Activated naive CD4-positive, alpha-beta T cell (primary cell): ENCODE measurements at places on chromosomes 3 and 15.

GRCh38 chr3:53211706-53212702 lies 43.8 kb downstream of the TKT start:
- DNase-seq: no peak

GRCh38 chr3:188298585-188298984 lies 144.6 kb downstream of the LPP start:
- DNase-seq: no peak

DNA sequence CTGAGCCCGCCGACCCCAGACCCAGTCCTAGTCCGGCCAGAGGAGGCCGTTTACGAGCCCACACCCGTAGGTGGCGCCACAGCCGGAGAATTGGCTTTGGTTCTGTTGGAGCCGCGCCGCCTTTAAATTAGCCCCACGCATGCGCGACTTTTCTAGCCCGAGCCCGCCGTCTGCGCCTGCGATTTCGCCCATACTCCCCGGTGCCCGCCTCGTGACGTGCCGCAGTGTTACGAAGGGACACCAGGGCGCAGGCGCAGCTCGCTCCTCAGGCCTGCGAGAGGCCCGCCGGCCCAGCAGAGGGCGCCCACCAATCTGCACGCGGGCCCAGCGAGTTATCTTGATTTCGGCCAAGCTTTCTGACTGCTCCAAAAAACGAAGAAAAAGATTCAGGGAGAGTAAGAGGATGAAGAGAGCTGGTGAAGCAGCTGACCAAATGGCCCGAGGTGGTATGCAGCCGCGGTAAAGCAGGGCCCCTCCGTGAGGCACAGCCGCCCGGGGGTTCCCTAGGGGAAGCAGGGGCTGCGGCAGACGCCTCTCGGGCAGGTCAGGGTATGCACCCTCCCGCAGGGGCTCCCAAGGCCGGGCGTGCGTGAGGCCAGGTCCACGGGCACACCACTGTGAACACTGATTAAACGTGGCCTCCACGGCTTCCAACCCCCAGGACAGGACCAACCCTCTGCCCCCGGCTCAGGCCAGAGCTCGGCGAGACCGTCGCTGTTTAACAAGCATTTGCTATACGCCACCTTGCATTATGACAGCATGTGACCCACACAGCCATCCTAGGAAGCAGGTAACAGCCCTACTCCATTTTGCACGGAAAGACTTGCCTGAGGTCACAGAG lies 32.8 kb downstream of the RPN1 start:
- DNase-seq: peak; percentile 96

DNA sequence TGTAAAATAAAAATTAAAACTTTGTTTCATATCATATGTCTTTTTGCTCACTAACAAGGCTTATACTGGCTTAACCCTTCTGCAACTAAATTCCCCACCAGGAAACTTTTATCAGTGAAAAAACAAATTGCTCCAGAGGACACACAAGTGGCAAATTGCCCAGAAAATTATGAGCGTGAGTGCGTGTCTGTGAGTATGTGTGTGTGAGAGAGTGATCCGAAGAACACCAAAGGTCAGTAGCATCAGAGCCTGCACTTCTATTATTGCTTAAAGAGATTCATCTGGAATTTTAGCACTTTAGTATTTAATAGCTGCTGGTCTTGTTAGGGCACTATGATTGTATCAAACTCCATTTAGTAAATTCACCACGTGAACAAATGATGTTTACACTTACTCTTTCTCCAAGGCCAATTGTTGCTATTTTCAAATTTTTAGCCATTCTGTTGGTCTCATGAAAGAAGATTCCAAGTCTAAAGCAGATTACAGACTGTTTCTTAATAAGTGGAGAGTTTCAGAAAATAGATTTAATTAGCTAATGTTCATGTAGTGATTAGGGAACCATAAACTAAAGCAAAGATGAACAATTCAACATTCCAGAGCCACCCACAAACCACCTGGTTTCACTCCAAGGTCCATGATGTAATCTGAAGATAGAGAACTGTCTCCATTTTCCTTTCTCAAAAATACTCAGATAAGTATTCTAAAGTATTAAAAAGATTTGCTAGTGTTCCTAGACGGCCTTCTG lies 91.1 kb upstream of the IL12A start:
- DNase-seq: no peak

DNA sequence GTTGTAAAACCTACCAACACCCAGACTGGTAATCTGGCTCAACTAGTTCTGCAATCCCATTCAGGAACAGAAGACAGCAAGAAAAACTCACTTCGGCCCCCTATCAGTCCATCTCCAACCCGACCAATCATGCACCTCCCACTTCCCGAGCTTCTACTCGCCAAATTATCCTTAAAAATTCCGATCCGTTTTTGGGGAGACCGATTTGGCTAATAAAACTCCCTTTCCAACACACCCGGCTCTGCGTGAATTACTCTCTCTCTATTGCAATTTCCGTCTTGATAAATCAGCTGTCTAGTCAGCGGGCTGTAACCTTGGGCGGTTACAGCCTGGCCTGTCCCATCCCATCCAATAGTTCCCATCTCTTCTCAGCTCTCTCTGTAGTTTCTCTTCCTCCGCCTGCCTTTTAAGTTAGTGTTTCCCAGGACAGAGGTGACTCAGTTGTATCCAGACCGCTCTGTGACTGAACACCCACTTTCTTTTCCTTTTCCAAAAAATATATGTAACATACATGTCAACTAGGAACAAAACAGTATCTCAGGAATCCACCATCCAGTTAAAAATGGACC lies 780 bp upstream of the ACAD9 start:
- DNase-seq: no peak

DNA sequence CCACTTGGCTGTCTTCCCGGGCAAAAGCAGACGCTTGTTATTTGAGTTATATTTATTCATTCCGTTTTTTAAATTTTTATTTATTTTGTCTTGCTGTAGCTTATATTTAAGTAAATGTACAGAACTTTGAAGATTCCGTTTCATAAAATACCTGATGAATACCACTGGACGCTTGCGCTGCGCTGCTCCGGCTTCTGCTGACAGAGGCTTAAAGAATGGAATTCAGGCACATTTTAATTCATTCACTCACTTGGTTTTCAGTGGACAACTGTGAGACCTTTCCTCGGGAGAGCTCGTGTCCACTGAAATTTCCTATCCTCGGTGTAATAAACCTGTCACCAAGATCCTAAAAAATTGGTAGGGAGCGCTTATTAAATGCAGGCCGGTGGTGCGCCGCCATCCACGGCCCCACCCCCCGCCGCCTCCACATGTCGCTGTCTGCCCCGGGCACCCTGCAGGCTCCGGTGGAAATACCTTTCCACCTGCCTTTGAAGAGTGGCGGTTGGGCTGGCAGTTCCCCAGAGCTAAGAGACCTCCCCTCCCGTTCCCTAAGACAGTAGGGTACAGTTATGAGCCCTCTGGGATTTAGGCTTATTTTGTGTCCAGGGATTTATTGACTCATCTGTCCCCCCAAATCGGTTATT lies 62.5 kb upstream of the UBE2E1 start:
- no peak for DNase-seq

DNA sequence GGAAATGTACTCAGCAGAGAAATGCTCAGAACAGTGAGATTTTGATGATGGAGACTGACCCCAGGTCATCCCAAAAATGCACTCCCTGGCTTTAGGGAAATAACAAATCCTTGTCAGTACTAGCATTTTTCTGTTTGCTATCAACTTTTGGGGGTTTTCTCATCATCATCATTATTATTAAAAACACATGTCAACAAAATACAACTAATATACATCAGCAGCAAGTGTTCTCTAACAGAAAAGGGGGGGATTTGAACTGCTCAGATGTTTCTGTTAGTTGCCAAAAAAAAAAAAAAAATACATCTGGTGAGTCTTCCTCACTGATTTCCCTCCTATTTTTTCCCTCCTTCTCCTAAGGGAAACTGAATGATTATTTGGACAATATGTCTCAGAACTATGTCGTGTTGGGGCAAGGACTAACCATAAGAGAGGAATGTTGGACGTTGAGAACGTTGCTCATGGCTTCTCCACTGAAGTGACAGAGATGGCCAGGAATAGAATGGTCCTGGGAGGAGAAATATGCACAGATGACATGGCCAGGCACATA lies 230.0 kb upstream of the MCTP2 start:
- DNase-seq: no peak

- no peak for DNase-seq
Measured at GRCh38 chr3:72461787-72462186, 386.5 kb downstream of the SHQ1 start.

- no peak for DNase-seq
Measured at GRCh38 chr15:25623708-25624107, 184.9 kb upstream of the UBE3A start.

GRCh38 chr3:23209747-23210487 lies 6.8 kb downstream of the UBE2E2 start:
- no peak for DNase-seq

DNA sequence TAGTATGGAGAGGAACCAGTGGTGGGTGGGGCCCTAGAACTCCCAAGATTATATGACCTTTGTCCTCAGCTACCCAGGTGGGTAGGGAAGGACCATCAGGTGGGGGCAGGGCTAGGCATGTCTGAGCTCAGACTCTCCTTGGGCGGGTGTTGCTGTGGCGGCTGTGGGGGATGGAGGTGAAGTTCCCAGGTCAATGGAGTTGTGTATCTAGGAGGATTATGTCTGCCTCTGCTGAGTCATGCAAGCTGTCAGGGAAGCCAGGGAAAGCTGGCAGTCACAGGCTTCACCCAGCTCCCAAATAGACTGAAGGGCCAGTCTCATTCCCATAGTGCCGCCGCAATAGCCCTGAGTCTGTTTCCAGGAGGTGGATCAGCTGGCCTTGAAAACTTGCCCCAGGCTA lies 139.7 kb upstream of the CFAP20DC start:
- no peak for DNase-seq

GRCh38 chr3:197555281-197556261 lies at the start of gene BDH1:
TSS of gene BDH1 (minus strand) at chr3:197555968. CDS start at chr3:197546443, 9,525 bp downstream.
- DNase-seq: peak; percentile 44

DNA sequence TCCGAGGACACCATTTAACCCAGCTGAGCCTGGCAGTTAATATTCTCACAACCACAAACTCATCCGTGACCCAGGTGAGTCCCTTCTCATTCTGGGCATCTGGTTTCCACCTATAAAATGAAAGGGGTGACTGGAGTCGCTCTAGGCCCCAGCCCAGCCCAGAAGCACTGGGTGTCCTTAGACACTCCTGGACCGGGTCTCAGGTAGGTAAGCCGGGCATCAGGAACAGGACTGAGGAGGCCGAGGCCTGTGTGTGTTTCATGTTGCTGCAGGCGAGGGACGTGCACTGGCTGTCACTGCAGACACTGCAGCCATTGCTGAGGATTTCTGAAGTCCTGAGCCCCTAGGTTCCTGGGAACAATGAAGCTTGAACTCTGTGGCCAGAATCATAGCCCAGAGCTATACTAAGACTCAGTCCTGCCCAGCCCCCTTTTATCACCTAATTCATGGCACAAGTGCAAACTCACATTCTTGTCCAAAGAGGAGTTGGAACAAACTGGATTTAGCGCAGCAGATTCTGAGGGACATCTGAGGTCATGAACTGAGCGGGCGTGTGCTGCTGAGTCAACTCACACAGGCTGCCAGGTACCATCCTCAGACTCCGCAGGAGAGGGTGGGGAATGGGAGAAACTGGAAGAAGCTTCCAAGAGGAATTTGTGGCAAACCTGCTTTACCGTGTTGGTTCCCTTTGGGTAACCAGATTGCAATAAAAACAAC lies 184.9 kb downstream of the FAM43A start:
- no peak for DNase-seq

- no peak for DNase-seq
Measured at GRCh38 chr3:36707623-36708409, 56.5 kb downstream of the DCLK3 start.

GRCh38 chr15:66563126-66563525 lies 2.7 kb downstream of the LCTL start:
- DNase-seq: no peak

GRCh38 chr15:28962851-28963710 lies 77.3 kb downstream of the APBA2 start:
- no peak for DNase-seq

DNA sequence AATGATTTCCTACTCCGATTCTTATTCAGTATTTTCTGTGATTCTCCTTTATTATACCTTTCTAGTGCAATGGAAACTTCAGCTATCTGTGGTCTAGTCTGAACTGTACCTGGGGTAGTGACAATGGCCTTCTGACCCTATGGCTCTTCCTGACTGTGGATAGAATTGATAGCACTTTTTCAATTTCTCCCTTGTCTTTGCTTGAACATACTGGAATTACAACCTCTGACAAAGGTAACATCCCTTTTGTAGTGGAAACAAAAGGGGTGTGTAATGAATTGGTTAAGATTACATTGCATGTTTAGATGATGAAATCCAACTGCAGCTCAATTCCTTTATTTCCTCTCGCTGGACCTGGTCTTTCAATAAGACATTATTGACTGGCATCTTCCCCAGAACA lies 21.0 kb upstream of the SOX2 start:
- no peak for DNase-seq

DNA sequence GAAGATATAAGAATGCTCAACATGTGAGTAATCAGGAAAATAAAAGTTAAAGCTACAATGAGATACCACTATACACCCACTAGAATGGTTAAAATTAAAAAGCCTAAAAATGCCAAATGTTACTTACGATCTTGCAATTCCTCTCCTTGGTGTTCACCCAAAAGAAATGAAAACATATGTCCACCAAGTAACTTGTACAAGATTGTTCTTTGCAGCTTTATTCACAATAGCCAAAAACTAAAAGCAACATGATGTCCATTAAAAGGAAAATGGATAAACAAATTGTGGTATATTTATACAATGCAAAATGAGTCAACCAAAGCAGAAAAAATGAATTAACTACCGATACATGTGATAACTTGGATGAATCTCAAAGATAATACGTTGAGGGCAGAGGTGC lies 301.6 kb upstream of the THBS1 start:
- DNase-seq: no peak

DNA sequence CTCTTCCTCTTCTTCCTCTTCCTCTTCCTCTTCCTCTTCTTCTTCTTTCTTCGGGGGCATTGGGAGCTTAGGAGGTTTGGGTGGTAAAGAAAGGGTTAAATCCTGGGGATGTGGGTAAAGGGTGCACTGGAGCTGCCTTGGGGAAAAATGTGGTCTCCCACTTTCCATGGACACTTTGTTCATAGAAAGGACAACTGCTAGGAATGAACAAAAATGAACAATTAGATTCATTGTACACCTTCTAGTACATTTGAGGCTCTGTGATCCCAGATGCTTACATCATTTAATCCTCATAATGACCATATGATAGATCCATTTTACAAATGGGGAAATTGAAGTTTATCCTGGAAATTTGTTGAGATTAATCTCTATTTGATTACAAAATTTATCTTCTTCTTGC lies 699.7 kb downstream of the TUSC7 start:
- no peak for DNase-seq
